ENCODE measurements at places on chromosomes 2 and 18.

GRCh38 chr2:75200140-75201096, 1.1 kb upstream of the TACR1 start:
- DNase-seq = no peak

DNA sequence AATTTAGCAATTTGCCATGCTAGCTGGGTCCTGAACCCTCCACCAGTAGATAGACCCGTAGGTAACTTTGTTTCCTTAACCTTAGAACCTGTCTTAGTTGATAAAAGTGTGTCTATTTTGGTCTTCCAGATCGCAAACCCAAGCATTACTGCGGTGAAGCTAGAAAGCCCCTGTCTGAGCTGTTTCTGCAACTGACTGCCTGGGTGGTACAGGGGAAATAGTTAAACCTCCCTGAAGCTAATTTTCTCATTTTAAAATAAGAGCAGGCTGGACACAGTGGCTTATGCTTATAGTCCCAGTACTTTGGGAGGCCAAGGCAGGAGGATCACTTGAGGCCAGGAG, 101.7 kb upstream of the MSH2 start:
- DNase-seq = no peak

DNA sequence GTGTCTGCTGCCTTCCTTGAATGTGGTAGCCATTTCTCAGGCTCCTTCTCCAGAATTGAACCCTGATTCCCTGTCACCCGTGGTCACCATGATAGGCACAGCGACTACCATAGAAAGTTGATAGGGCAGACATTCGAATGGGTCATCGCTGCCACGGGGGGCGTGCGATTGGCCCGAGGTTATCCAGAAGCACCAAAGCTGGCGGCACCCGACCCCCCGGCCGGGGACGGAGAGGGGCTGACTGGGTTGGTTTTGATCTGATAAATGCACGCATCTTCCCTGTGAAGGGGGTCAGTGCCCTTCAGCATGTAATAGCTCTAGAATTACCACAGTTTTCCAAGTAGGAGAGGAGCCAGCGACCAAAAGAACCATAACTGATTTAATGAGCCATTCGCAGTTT, 94.0 kb upstream of the ANKRD30BL start:
- DNase-seq = no peak

DNA sequence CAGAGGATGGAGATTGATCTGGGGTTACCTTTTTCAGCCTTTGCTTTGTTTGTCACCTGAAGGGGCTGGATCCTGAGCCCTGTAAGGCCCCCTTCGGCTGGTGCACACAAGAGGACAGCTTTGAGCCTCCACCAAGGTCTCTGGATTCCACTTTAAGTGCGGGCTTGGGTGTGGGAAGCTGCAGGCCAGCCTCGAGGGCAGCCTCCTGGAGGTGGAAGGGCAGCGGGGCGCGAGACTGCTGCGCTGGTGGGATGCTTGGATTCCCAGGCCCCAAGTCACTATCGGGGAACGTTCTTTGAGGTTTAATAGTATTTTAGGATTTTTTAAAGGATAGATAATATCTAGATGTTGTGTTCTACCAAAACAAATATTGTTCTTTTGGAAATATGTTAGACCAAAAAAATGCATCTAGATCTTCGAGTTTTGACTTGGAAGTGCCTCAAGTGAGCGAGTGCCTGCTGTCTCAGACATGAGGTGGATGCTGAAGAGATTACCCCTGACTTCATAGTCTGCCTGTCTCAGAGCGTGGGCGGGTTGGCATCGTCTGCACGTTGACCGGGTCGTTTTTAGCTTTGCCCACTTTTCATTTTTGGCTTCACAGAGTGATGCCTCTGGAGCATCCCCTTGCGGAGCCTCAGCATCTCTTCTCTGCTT, 113.8 kb downstream of the AGAP1 start:
- DNase-seq = no peak
